ENCODE measurements at places on chromosomes 4 and X. TPM values are rescaled to one million over a fixed set of nuclear protein-coding genes. Genes with fewer than 3 reads are reported as not detected.

The RBPJ gene
- polyA plus RNA-seq = 58.4 TPM

The PDCL2 gene
- polyA plus RNA-seq = not detected

The CXorf49 gene
- not detected for polyA plus RNA-seq

The TCP11X2 gene
- not detected for polyA plus RNA-seq

The DMRTC1 gene
- polyA plus RNA-seq = 2.1 TPM

The ERAS gene
- 0.51 TPM for polyA plus RNA-seq

The DGKK gene
- not detected for polyA plus RNA-seq

The TMEM187 gene
- polyA plus RNA-seq = 8.6 TPM

The PCDH18 gene
- not detected for polyA plus RNA-seq

The CXCL3 gene
- polyA plus RNA-seq = not detected

The PLS3 gene
- not detected for polyA plus RNA-seq

The GPRASP1 gene
- not detected for polyA plus RNA-seq

The CFAP299 gene
- polyA plus RNA-seq = not detected

The OPRPN gene
- polyA plus RNA-seq = not detected

- DNase-seq = no peak
Observed at GRCh38 chr4:141660880-141661279, 24.5 kb downstream of the IL15 start.

DNA sequence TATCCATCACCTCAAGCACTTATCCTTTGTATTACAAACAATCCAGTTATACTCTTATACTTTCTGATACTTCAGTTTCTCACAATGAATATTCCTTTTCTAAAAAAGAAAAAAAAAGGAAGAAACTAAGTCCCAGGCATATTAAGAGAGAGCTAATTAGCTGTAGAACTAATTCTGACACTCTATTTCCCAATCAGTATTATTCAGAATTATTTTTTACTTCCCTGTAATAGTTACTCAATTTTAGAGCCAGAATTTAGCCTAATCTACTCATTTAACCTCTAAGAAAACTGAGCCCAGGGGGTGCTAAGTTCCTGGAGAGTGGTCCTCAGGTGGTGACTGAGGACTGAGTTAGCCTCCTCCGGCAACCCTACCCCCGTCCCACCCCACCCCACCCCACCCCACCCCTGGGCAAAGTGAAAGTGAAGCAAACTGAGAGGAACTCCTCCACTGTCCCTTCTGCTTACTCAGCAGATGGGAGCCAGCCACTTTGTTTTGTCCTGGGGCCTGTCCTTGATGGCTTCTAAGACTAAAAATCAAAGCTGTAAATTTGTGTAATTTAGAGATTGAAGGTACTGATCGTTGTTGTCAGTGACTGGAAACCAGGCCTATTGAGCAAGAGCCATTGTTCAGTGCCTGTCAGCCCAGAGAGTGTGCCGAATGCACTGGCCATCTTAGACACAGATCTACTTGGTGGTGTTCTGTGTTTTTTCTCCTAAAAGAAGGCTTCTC, 162.1 kb downstream of the CBR4 start:
- DNase-seq = no peak

DNA sequence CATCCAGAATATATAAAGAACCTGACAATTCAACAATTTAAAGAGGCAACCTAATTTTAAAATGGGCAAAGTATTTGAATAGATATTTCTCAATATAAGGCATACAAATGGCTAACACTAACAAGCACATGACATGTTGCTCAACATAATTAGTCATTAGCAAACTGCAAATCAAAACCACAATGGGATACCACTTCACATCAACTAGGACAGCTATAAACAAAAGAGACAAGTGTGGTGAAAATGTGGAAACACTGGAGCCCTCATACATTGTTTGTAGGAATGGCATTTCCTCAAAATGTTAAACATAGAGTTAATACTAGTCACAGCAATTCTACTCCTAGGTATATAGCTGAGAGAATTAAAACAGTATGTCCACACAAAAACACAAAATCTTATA, 96.7 kb downstream of the CORIN start:
- no peak for DNase-seq

DNA sequence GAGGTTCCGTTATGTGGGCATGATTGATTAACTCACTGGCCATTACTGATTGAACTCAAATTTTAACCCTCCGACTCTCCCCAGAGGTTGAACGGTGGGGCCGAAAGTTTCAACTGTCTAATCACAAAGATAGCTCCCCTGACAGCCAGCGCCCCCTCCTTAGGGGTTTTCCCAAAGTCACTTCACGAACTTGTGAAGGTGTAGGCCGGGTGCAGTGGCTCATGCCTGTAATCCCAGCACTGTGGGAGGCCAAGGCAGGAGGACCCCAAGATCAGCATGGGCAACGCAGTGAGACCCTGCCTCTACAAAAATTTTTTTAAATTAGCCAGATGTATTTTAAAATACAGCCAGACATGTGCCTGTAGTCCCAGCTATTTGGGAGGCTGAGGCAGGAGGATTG, 39.8 kb upstream of the RBM47 start:
- no peak for DNase-seq

GRCh38 chr4:169243825-169244609, 26.7 kb downstream of the SH3RF1 start:
- DNase-seq = no peak

DNA sequence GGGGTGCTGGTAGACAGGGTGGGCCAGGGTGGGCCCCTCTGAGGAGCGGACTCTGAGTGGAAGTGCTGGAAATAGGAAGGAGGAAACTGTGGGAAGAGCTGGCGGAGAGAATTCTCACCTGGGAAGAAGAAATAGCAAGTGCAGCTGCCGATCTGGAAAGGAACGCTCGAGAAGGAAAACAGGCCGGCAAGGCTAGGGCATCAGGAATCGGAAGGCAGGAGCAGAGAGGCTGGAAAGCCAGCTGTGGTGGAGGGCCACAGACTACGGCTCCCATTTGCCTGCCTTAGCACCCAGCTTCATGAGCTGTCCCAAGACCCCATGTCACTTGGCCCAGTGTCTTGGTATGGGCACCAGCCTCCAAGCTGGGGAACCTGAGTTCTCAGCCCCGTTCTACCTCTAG, 37.3 kb downstream of the DCTD start:
- no peak for DNase-seq

DNA sequence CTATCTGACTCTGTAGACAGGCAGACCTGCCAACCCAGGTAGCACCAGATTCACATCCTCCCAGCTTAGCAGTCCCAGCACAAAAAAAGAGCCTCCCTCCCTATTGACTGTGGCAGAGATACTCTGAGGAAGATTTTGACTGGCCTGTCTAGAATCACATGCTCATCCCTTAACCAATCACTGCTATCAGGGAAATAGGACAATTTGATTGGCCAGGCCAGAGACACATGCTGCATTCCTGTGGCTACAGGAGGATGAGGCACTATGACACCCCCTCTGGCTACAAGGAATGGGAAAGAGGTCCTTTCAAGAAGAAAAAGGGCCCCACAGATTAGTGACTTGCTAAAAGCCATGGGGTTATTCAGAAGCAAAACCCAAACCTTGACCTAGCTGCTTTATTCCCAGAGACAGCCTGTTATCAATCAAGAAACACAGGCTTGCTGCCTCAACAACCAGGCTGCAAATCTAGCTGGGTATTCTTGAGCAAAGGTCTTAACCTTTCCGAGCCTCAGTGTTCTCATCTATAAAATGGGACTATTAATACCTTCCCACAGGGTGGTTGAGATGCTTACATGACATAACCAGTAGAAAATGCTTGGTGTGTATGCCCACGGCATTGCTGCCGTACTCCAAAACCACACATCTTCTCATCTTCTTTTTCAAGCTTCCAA, 147.6 kb downstream of the BCOR start:
- DNase-seq = no peak

- no peak for DNase-seq
Observed at GRCh38 chrX:9676306-9676705, 89.3 kb downstream of the GPR143 start.

DNA sequence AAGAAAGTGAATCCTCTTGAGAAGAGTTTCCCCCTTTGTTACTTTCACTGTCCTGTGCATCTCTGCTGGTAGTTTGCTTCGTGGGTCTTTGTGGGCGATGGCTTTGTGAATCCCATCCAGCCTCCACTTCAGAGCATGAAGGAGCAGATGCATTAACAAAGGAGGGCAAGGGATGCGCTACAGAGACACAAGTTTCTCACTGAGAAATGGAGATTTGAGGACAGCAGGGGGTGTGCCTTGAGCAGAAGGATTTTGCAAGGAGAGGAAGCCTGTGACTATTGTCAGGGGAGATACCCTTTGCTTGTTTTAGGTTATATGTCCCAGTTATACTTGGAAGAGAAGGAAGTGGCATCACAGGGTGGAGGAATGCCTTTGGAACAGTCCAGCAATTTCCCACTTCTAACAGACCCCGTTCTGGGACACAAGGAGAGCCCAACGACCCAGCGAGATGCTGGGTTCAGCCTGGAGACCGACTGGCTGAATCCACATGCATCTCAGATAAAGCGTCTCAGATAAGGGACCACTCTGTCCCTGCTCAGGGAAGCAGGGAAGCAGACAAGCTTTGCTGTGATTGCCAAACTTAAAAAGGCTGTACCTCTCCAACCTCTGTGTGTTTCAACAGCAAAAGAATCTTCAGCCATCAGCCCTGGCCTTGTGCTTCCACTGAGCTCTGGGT, 314.6 kb upstream of the GATB start:
- DNase-seq = no peak

DNA sequence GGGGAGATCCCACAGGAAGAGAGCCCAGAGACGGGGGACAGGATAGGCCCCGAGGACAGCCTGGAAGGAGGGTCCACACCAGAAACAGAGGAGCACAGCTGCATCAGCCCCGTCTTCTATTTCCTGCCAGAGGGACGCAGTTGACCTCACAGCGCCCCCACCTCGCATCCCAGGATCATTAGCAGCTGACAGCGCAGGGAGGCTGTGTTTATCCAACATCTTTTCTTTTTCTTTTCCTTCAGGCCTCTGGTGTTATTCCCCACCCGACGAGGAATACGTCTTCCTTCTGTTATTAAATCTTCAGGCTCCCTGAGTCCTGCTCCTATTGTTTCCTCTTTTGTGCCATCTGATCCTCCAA, 75.4 kb downstream of the DCHS2 start:
- no peak for DNase-seq

DNA sequence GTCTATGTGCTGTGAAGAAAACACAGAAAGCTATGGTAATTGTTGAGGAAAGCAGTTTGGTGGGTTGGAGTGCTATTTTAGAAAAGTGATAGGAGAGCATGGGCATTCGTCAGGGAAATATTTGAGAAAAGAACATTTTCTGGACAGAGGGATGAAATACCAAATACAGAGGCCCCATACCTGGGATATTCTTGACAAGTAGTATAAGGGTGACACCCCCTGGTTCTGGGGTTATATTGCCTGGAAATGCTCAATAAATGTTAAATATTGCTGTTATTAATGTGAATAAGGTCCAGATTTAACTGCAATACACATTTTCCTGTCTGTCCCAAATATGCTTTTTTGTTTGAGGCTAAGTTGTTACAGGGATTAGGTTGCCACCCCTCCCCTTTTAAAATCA, 42.9 kb downstream of the WWC2 start:
- no peak for DNase-seq

DNA sequence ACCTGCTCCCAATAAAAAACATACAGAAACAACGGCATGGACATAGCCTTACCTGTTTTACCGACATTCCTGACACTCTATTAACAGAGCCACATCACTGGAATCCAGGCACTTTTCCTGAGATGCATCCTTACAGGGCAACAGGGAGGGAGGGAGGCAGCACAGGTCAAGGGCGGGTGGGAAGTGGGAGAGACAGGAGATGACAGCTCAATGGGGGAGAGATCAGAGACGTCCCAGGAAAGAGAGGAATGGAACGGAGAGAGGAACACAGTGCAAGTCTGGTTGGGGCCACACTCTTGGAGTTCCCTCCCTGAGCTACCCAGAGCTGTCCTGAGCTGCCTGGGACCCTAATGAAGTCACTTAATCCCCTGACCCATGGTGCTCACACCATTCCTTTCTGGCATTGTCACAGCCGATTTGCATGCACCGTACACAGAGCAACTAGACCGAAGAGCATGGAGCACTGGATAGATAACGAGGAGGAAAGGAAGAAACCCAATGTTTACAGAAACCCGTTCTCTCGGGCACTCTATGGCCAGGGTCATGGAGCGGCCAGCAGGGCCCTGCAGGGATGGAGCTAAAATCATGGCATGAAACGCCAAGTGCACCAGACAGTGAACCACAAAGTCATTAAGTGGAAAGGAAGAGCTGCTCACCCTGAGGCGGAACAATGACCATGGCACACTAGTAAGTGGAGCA, 93.1 kb downstream of the NSUN7 start:
- DNase-seq = no peak

- DNase-seq = no peak
Observed at GRCh38 chr4:118113220-118113619, 78.9 kb downstream of the NDST3 start.

- DNase-seq = no peak
Observed at GRCh38 chr4:92657695-92658094, 353.9 kb downstream of the GRID2 start.

GRCh38 chr4:172997217-172997609, 171.4 kb upstream of the GALNT7 start:
- DNase-seq = no peak

DNA sequence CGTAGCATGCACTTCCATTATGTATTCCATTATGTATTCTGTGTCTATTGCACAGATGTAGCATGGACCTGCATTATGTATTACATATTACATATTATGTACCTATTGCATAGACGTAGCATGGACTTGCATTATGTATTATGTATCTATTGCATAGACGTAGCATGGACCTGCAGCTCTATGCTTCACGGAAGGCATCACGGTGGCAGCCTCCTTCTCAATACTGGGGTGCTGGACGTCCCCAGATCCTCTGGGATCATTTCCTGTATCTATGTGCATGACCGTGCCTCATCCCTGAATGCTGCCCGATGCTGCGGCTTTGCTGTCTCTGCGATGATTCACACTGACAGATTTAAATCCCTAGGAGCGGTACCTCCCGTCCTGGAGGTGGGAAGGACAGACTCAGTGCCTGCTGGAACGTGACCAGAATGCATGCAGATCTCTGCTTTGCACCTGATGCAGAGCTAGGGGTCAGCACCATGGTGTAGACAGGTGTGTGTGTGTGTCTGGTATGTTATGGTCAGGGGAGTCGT, 317.5 kb downstream of the DHRSX start:
- no peak for DNase-seq

GRCh38 chr4:3829956-3830773, 64.0 kb downstream of the ADRA2C start:
- no peak for DNase-seq

- no peak for DNase-seq
Observed at GRCh38 chrX:132119821-132120515, 7.9 kb downstream of the FRMD7 start.

DNA sequence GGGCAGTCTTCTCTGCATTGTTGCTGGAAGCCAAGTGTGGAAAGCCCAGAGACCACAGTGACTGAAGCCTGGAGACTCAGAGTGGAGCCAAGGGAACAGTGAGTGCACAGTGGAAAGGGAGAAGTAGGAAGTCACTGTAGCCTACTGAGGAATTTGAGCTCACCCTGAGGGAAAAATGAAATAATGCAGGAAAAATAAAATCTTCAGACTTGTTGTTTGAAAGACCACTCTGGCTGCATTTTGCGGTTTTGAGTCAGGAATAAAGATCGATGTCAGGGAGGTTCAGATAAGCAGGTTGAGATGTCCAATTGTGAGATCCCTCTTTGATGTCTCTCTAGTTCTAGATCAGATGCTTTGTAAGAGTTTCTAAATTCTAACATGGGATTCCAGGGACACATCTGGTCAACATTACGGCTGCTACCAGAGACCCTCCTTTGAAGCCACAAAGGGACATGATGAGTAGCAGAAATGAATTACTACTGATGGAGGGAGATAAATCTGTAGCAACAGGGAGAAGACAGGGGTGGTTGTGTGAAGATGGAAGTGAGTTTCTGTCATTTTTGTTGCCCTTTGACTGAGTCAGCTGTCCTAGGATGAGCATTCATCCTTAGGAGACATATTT, 8.4 kb downstream of the ADH4 start:
- DNase-seq = no peak
